ENCODE measurements at places on chromosomes 16 and 17.

DNA sequence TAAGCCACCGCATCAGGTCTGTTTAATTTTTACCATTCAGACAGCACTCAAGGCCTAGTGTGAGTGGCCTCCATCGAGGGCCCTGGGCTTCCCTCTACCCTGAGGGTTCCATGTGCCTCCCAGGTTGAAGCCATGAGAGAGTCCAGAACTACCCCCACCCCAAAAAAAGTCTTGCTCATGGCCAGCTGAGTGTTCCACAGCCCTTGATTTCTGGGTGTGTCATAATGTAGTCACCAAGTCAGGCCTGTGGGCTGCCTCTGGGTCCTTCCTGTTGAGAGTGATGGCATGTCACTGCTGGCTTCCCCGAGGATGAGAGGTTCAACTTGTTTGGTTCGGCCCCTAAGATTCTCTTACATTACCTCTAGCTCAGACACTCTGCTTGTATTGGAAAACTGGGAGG, 100.6 kb downstream of the PITPNC1 start:
- DNase-seq: peak; percentile 23

DNA sequence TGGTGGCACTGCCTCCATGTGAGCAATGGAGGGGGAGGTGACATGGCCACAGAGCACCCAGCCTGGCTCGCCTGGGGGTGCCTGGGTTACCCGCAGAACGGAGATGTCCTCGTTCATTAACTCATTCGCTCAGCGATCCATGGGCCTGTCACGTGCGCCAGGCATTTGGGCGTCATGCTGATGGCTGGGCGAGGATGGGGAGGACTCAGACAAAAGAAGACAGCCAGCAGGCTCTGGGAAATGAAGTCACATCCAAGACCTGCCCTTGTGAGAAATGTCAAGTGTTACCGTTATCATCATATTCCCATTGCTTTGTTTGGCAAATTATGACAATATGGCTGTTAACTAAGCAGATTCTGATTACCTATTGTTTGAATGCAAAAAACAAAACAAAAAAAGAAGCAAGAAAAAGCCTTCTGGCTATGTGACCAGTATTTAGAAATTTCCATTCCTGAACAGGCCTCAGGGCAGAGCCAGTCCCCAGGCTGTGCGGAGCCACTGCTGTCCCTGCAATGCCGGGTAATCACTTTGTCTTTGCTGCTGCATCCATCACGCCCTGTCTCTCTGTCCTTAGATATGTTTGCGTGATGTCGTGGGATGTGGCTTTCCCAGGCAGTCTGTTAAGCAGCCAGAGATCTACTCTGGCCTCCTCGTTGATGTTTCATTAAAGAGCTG, 57.9 kb downstream of the CMIP start:
- no peak for DNase-seq

DNA sequence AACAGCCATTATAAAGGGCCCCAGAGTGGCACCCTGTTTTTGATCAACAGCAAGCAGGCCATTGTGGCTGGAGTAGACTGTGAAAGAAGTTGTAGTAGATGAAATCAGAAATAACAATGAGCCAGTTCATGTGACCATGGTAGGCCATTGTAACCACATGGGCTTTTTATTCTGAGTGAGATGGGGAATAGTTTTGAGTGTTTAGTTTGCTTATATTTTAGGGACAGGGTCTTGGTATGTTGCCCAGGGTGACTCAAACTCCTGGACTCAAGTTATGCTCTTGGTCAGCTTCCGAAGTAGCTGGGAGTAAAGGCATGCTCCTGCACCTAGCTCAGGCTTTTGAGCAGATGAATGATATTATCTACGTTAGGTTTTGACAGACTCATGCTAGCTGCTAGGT, 12.0 kb downstream of the CBFB start:
- no peak for DNase-seq

DNA sequence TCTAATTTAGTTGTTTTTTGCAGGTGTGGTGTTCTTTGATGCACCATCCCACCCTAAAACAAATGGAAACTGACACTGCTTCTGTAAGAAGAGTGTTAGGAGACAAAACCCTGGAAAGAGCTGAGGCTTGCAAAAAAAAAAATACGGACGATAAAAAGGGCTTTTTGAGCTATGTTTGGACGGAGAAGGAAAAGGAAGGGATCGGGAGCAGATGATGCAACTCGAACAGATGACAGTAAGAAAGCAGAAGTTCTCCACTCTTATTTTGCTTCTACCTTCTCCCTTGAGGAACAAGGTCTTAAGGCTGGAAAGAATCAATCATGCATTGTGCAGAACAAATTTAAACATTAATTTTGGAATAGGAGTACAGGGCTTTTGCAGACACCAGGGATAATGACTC, 136.7 kb downstream of the MAF start:
- DNase-seq: no peak

DNA sequence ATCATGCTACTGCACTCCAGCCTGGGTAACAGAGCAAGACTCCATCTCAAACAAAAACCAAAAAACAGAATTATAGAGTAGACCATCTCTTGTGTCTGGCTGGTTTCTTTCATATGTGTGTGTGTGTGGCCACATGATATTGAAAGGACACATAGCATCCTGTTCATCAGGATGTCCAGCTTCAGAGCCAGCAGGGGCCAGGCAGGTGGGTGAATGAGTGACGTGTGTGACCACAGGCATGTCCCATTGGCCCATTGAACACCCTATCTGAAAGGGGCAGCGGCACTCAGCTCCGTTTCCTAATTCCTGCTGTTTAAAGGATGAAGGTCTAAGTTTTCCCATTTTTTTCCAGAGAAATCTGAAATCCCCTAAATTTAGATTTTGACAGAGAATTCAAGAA, 174.2 kb downstream of the PRKCB start:
- DNase-seq: no peak

DNA sequence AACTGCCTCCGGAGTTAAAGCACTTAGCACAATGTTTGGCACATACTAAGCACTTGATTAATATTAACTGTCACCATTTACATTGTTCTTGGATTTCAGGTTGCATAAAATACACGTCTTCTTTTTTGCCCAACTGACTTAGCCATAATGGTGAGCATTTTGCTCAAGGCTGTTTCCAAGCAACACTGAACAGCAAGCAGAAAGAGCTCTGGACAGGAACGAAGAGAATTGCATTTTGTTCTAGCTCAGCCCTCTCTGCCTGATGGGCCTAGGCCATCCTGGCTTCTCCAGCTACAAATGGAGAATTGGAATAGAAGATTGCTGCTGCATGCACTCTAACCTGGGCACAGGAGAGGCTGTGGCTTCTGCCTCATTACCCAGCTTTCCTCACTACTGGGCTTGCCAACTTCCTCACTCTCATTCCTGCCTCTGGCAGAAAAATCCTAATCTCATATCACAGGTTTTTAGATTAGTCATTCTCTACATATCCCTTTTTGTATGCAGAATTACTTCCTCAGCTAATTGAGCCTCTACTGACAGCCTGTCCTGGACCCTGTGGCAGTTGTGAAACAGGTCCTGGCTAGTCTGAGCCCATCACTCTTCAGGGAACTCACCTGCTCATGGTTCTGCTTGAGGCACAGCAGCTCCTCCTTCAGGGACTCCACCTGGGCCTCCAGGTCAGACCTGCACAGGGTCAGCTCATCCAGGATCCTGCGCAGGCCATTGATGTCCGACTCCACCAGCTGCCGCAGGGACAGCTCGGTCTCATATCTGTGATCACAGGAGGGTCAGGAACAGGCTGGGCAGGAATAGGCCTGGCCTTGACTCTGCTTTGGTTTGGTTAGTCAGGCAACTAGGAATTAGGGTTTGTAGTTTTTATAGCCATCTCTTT, 2.5 kb downstream of the KRT33A start:
- no peak for DNase-seq

DNA sequence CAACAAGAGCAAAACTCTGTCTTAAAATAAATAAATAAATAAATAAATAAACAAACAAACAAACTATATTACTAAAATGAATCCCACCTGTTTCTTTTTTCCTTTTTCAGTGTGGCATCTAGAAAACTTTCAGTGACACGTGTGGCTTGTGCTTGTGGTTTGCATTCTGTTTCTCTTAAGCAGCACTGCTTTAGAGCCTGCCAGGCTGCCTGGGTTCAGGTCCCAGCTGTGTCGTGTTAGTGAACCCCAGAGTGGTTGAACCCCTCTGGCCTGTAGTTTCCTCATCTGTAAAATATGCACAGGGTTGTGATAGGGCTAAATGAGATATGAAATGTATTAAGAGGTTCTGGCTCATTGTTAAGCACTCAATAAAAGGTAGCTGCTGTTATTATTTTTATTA, 12.1 kb upstream of the EPN3 start:
- DNase-seq: no peak

DNA sequence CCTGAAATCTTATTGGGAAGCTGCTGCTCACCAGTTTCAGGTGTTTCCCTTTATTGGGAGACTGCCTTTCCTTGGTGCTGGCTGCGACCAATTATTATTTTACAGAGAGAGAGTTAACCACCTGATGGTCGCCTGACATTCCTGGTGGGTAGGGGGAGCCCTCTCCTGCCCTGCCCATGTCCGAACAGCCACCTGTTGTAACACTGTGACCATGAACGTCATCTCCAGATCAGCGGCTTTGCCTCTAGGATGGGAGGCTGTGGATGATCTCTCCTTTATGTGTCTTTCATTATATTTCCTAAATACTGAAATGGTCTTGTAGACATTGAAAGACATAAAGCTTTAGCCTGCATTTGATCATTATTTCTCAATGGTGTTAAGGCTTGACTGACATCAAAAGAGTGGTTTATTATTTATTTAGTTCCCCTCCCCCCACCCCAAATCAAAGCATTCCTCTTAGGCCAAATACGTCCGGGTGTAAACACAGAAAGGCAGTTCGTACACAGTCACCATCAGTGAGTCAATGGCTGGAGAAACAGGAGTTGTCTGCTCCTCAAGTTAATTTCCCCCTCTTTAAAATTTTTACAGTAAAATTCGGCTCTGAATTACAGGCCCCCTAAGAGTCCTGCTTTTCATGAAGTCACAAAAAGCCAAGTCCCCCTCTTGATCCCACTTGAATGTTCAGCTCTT, 57.8 kb upstream of the CACNG5 start:
- no peak for DNase-seq

DNA sequence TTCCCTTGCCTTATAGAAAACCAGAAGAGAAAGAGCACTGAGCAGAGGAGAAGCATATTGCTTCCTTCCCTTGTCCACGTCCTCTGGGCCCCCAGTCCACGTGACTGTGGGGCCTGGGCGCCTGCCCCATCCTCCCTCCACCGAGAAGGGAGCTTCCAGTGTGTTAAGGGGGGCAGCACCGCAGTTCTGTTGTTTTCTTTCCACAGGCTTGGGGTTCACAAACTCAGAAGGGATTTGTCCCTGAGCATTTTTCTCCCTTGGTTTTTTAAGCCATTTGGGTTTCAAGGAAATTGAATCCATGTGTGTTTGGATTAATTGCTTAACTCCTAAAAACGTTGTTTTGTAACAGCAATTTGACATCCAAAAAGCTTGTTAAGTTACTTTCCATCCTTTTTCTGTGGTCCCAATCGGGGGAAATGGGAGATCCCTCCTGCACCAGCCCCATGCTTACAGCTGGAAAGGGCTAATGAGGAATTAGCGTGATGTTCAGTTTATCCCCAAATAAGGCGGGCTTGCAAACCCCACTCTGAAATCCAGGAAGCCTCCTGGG, 347.5 kb upstream of the TNRC6C start:
- DNase-seq: no peak

DNA sequence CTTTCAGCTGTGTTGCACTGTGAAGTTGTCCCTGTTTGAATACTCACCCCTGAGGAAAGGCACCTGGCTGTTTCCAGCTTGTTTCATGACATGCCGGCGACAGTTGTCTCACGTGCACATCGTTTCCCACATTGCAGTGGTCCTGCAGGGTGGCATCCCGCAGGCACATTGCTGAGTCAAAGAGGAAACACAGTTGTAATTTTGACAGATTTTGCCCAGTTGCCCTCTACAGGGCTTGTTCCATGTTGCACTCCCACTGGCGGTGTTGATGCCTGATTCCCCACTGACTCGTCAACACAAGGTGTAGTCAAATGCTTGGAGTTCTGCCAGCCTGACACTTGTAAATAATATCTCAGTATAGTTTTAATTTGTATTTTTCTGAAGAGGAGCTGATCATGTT, 23.8 kb downstream of the EPN2 start:
- no peak for DNase-seq

DNA sequence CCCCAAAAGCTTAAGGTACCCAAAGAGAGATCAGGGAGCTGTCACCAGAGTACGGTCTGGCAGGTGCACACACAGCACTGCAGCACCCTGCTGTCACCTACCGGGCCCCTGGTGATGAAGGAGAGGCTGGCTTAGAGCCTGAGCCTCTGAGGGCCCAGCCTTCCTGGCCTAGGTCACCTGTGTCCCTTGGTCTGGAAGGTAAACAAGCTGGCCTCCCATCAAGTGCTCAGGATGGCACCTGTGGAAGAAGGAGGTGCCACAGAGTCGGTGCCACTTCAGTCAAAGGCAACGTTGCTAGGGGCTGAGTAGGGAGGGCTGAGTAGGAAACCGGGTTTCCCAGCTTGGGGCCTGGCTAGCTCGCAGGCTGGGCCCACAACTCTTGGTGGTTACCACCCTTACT, 70.7 kb downstream of the COG7 start:
- no peak for DNase-seq

DNA sequence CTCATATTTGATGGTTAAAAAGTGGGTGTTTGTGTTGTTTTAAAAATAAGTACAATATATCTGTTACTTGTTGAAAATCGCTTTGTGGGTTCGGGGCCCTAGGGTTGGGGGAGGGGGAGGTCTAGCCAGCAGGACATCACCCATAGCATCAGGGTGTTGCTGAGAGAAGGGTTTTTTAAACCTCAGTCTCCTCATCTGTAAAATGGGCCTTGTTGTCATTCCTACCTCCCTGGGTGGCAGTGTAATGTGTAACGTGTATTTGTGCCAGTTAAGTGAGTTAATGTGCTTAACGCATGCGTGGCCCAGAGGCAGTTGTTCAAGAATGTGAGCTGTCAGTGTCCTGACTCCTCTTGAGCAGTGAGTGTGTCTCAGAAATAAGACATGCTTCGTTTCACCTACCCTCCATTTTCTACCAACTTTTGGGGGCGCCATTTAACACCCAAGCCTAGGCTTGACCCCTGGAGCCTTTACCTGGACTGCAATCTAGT, 129.0 kb downstream of the CMIP start:
- no peak for DNase-seq

DNA sequence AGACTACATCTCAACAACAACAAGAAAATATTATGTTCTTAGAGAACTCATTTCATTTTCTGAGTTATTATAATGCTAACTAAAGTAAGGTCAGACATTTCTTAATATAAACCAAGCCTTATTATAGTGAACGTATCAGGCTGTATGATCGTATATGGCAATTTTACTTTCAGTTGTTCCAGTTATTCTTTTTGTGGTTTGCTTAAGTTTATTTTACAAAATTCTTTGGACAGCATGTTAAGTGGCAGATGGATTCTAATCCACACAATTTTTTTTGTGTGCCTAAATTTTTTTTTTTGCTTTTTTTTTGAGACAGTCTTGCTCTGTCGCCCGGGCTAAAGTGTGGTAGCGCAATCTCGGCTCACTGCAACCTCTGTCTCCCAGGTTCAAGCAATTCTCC, 59.0 kb downstream of the VMP1 start:
- DNase-seq: no peak

- DNase-seq: no peak
Measured at GRCh38 chr16:56607675-56608042, 725 bp upstream of the MT2A start.

GRCh38 chr17:9520649-9521048, 55.0 kb downstream of the STX8 start:
- DNase-seq: no peak

Data from stimulated activated CD4-positive, alpha-beta T cell treated with anti-CD3 and anti-CD28 coated beads, Interleukin-4, amount 100 ng/mL, for 4 hours (primary cell).